ENCODE measurements at places on chromosomes 7 and 10.

- no peak overlapping the region for H3K27ac ChIP-seq
- no peaks in the 10 kb centered on the region for H3K4me1 ChIP-seq
- no peaks in the 10 kb centered on the region for H3K36me3 ChIP-seq
- H3K4me3 ChIP-seq: no peak overlapping the region
- DNase-seq: no peak
- H3K27me3 ChIP-seq: no peaks in the 10 kb centered on the region
These were observed 38.7 kb downstream of the CDK6 start for GRCh38 chr7:92797693-92798092.

DNA sequence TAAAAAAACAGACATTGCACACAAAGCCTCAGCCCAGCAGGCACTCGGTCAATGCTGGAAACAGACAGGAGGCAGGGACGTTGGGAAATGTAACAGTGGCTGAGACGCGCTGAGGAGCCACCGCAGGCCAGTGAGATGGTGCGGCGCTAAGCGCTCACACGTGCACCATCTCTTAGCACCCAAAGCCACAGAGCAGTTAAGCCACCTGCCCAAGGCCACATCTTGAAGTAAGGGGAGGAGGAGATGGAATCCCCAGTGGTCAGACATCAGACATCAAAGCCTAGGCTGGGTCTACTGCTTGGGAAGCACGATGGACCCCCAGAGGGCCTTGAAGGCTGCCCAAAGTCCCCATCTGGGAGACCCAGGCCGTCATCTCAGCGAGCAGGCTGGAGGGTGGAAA, 15.6 kb downstream of the LAT2 start:
- H3K36me3 ChIP-seq: peaks cover 52% of the 10 kb centered on the region
- H3K4me1 ChIP-seq: peaks cover 68% of the 10 kb centered on the region
- H3K4me3 ChIP-seq: no peak overlapping the region
- DNase-seq: no peak
- H3K27ac ChIP-seq: no peak overlapping the region
- no peaks in the 10 kb centered on the region for H3K27me3 ChIP-seq

DNA sequence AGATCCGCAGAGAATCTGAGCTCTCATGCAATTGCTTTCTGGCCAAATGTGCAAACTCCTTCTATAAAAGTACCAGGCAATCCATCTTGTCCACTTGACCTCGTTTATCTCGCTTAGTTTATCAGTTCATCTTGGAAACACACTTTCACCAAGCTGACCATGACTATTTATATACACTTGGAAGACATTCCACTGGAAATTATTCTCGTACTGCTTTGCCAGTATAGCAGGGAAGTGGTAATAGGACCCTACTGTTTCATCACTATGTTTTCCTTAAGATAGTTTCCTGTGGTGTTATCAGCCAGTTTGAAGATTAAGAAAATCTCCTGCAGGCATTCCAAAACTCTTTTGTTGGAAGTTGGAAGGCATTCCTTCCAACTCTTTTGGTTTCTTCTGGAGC, 115.3 kb upstream of the FAM171A1 start:
- H3K4me1 ChIP-seq: peaks cover 9% of the 10 kb centered on the region
- H3K36me3 ChIP-seq: no peaks in the 10 kb centered on the region
- no peak for DNase-seq
- no peak overlapping the region for H3K27ac ChIP-seq
- peaks cover 6% of the 10 kb centered on the region for H3K27me3 ChIP-seq
- H3K4me3 ChIP-seq: no peak overlapping the region

- H3K4me3 ChIP-seq: no peak overlapping the region
- H3K36me3 ChIP-seq: no peaks in the 10 kb centered on the region
- H3K4me1 ChIP-seq: no peaks in the 10 kb centered on the region
- no peak overlapping the region for H3K27ac ChIP-seq
- no peaks in the 10 kb centered on the region for H3K27me3 ChIP-seq
These were observed 23.8 kb upstream of the LARP4B start for GRCh38 chr10:955127-955819.

DNA sequence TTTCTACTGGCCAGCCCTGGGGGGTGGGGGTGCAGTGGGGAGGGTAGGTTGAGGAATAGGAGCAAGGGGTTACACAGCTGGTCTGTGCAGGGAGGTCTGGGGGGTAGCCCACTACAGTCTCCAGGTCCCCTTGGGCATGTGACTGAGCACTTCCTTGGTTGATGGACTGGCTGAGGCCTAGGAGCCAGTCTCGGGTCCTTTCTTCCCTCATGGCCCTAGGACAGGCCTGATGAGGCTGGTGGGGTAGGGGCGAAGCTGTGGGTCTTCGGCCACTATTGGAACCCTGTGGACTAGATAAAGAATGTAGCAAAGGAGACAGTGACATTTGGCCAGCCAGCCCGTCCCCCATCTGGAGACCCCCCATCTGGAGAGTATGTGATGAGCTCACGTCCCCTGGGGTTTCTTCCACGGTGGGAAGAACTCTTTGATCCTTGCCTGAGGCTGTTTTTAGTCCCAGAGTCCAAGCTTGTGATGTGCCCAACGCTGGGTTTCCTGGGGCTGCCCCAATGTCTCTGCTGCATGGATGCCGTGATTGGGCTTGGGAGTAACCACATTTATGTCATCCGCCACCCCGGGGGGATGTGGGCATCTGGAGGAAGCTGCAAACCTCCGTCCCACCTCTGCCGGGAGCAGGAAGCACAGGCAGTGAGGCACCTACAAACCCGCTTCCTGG, 20.7 kb downstream of the FAM241B start:
- peaks cover 53% of the 10 kb centered on the region for H3K27me3 ChIP-seq
- H3K4me1 ChIP-seq: peaks cover 8% of the 10 kb centered on the region
- no peaks in the 10 kb centered on the region for H3K36me3 ChIP-seq

DNA sequence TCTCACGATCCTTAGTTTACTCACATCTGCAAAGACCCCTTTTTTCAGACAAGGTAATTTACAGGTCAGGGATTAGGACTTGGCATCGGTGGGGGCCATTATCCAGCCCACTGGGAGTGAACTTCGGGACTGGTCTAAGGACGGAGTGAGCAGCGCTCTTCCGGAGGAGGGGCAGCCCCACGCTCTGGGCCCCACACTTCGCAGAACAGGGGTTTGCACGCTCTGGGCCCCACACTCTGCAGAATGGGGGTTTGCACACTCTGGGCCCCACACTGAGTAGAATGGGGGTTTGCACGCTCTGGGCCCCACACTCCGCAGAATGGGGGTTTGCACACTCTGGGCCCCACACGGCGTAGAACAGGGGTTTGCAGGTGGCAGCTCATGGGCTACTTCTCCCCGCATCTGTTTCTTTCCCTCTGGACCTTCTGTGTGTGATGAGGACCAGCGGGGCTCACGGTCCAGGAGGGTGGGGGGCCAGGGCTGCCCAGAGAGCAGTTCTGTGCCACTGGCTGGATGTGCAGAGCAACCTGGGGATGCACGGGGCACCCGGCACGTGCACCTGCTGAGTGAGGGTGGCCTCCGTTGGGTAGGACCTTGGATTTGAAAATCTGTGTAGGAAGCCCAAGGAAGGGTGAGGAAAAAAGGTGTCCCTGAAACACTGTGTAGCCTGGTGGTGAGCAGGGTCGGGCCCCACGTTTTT, 134.8 kb downstream of the WDR37 start:
- peak; percentile 42 for DNase-seq
- H3K27ac ChIP-seq: no peak overlapping the region
- H3K27me3 ChIP-seq: no peaks in the 10 kb centered on the region
- no peak overlapping the region for H3K4me3 ChIP-seq
- H3K36me3 ChIP-seq: no peaks in the 10 kb centered on the region
- H3K4me1 ChIP-seq: no peaks in the 10 kb centered on the region

DNA sequence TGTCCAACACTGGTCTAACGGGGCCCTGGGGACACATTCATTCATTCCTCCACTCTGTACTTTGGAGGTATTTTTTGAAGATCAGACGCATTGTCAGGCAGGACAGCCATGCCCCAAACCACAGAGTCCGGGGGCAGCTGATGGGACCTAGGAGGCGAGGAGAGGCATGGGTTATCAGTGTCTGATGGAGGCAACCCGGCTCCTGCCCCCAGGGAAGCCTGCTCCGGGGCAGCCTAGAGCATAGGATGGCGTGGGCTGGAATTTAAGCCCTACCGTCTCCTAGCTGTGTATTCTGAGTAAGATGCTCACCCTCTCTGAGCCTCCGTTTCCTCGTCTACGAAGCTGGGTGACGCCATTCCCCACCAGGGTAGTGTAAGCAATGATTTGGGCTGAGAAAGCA, 55.4 kb upstream of the ELN start:
- H3K4me1 ChIP-seq: no peaks in the 10 kb centered on the region
- no peaks in the 10 kb centered on the region for H3K27me3 ChIP-seq
- no peaks in the 10 kb centered on the region for H3K36me3 ChIP-seq
- DNase-seq: peak; percentile 45
- no peak overlapping the region for H3K4me3 ChIP-seq
- no peak overlapping the region for H3K27ac ChIP-seq

- H3K36me3 ChIP-seq: no peaks in the 10 kb centered on the region
- H3K4me3 ChIP-seq: no peak overlapping the region
- DNase-seq: no peak
- H3K27me3 ChIP-seq: peaks cover 4% of the 10 kb centered on the region
- H3K27ac ChIP-seq: no peak overlapping the region
These were observed 75.5 kb upstream of the AGK start for GRCh38 chr7:141475679-141476078.
